ENCODE measurements at places on chromosomes 5 and 9. TPM values are rescaled to one million over a fixed set of nuclear protein-coding genes. Genes with fewer than 3 reads are reported as not detected.

GRCh38 chr9:128593039-128593438 lies 40.7 kb downstream of the SPTAN1 start:
- no peak overlapping the region for H3K27ac ChIP-seq
- H3K27me3 ChIP-seq = no peaks in the 10 kb centered on the region
- no peak overlapping the region for H3K4me3 ChIP-seq
- H3K4me1 ChIP-seq = no peaks in the 10 kb centered on the region
- DNase-seq = no peak

- H3K4me3 ChIP-seq = no peak overlapping the region
- no peak overlapping the region for H3K27ac ChIP-seq
- no peaks in the 10 kb centered on the region for H3K36me3 ChIP-seq
- no peak for DNase-seq
Observed at GRCh38 chr5:120528609-120529008, 64.5 kb downstream of the PRR16 start.

Gene IPO11
- total RNA-seq = 16.2 TPM

Gene ASS1
- not detected for total RNA-seq

GRCh38 chr9:91116211-91116610 lies 245.5 kb downstream of the AUH start:
- no peaks in the 10 kb centered on the region for H3K4me1 ChIP-seq
- H3K4me3 ChIP-seq = no peak overlapping the region
- DNase-seq = no peak
- H3K36me3 ChIP-seq = no peaks in the 10 kb centered on the region

GRCh38 chr5:165004175-165004574 lies 1498.8 kb downstream of the MAT2B start:
- DNase-seq = no peak
- no peak overlapping the region for H3K4me3 ChIP-seq
- H3K36me3 ChIP-seq = no peaks in the 10 kb centered on the region
- no peaks in the 10 kb centered on the region for H3K4me1 ChIP-seq
- no peak overlapping the region for H3K27ac ChIP-seq
- H3K27me3 ChIP-seq = no peaks in the 10 kb centered on the region

DNA sequence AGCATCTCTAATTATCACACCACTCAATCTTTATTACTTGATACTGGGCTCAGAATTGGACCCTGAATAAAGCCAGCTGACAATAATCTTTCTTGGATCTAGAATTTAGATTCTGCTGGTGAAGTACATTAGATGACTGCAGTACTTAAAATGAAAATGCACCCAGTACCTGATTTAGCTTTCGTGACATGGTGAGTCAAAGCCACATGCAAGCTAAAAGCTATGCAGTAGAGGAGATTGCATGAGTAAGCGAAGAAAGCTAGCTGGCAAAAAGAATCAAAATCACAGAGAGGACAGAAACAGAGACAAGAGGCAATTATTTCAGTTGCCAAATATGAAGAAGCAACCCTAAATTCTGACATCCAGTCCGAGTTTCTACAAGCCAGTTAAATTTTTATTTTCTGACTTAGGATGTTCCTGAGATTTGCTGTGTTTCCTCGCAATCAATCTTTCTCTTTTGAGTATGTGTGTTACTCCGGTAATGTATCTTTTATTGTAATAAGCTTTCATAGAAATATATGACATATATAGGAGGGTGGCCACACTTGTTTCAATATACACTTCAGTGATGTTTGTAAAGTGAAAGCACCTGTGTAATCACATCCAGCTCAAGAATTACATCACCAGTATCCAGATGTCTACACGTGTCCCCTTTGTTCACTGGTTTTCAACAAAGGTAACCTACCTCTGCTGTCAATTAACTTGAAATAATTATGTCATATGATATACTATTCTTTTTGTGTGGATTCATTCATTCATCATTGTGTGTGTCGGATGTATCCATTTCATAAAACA lies 101.7 kb downstream of the CDH18 start:
- H3K4me3 ChIP-seq = no peak overlapping the region
- no peaks in the 10 kb centered on the region for H3K27me3 ChIP-seq
- H3K27ac ChIP-seq = no peak overlapping the region
- H3K36me3 ChIP-seq = no peaks in the 10 kb centered on the region

DNA sequence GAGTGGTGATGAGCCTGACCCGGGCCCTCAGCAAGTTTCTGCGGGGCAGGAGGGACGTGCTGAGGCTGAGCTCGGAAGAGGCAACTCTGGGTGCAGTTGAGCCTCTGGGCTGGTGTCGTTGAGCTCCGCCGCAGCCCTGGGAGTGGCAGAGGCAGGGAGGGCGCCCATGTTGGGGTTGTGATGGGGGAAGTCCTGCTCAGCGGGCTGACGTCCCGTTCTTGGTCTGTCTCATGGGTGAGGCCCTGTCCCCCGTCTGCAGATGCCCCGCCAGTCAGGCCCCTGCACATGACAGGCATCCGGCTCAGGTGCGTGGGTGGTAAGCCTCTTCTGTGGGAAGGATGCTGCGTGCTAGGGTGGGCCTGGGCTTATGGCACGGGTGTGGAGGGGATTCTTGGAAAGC lies 64.3 kb downstream of the RXRA start:
- no peaks in the 10 kb centered on the region for H3K4me1 ChIP-seq
- DNase-seq = no peak
- no peak overlapping the region for H3K27ac ChIP-seq
- H3K36me3 ChIP-seq = no peaks in the 10 kb centered on the region

Gene DBH
- total RNA-seq = not detected

GRCh38 chr9:5186416-5187169 lies 1.2 kb upstream of the INSL6 start:
- H3K27ac ChIP-seq = no peak overlapping the region
- H3K27me3 ChIP-seq = no peaks in the 10 kb centered on the region
- no peaks in the 10 kb centered on the region for H3K4me1 ChIP-seq
- no peaks in the 10 kb centered on the region for H3K36me3 ChIP-seq
- peak; percentile 78 for DNase-seq

Gene FGF10
- not detected for total RNA-seq

- no peak overlapping the region for H3K4me3 ChIP-seq
- no peak overlapping the region for H3K27ac ChIP-seq
- H3K36me3 ChIP-seq = no peaks in the 10 kb centered on the region
- H3K27me3 ChIP-seq = no peaks in the 10 kb centered on the region
Observed at GRCh38 chr5:58764199-58764598, 181.3 kb downstream of the RAB3C start.

DNA sequence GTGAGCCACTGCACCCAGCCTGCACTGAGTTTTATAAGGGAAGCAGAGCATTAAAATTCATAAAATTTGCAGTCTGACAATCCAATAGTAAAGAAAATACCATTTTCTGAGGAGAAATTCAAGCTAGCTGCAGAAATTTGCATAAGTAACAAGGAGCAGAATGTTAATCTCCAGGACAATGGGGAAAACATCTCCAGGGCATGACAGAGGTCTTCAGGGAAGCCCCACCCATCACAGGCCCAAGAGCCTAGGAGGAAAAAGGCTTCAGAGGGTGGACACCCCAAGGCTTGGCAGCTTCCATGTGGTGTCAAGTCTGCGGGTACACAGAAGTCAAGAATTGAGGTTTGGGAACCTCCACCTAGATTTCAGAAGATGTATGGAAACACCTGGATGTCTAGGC lies 37.6 kb upstream of the MELK start:
- DNase-seq = no peak
- no peaks in the 10 kb centered on the region for H3K27me3 ChIP-seq
- no peak overlapping the region for H3K4me3 ChIP-seq
- no peaks in the 10 kb centered on the region for H3K4me1 ChIP-seq

DNA sequence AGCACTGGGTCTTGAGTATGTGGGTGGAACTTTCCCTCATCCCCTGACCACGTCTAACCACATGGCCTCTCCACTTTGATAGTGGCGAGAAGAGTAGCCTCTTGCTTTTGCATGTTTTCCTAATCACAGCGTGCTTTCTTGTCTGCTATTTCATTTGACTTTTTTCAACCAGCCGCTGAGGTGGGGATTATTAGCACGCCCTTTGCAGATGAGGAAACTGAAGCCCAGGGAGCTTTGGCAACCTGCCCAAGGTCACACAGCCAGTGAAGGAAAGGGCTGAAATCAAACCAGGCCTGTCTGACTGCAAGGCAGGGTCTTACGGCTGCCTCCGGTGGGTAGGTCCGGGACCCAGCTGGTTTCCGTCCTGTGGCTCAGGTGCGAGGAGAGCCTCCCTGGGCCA lies 106.5 kb upstream of the MSX2 start:
- no peak overlapping the region for H3K4me3 ChIP-seq
- no peaks in the 10 kb centered on the region for H3K36me3 ChIP-seq
- no peaks in the 10 kb centered on the region for H3K4me1 ChIP-seq
- no peaks in the 10 kb centered on the region for H3K27me3 ChIP-seq
- H3K27ac ChIP-seq = no peak overlapping the region
- no peak for DNase-seq

DNA sequence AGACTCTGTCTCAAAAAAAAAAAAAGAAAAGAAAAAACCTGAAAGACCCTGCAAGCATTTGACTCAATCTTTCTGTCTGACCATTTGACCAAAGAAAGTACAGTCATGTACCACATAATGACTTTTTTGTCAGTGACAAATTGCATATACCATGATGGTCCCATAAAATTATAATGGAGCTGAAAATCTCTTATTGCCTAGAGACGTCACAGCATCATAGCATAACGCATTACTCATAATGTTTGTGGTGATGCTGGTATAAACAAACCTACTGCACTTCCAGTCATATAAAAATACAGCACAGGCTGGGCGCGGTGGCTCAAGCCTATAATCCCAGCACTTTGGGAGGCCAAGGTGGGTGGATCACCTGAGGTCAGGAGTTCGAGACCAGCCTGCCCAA lies 10.5 kb downstream of the ECM2 start:
- no peaks in the 10 kb centered on the region for H3K36me3 ChIP-seq
- H3K27me3 ChIP-seq = no peaks in the 10 kb centered on the region
- no peak overlapping the region for H3K4me3 ChIP-seq

GRCh38 chr9:123686829-123687192 lies 243.1 kb downstream of the DENND1A start:
- H3K4me1 ChIP-seq = peaks cover 44% of the 10 kb centered on the region
- H3K27ac ChIP-seq = no peak overlapping the region
- H3K27me3 ChIP-seq = no peaks in the 10 kb centered on the region
- no peak overlapping the region for H3K4me3 ChIP-seq

GRCh38 chr9:106799152-106799551 lies 63.8 kb upstream of the ZNF462 start:
- no peaks in the 10 kb centered on the region for H3K27me3 ChIP-seq
- H3K36me3 ChIP-seq = no peaks in the 10 kb centered on the region
- no peak for DNase-seq
- H3K4me1 ChIP-seq = no peaks in the 10 kb centered on the region
- H3K4me3 ChIP-seq = no peak overlapping the region

Gene LHX3
- not detected for total RNA-seq

GRCh38 chr5:94361161-94361560 lies 257.2 kb downstream of the KIAA0825 start:
- no peak overlapping the region for H3K4me3 ChIP-seq
- H3K36me3 ChIP-seq = no peaks in the 10 kb centered on the region
- no peaks in the 10 kb centered on the region for H3K4me1 ChIP-seq
- DNase-seq = no peak
- no peak overlapping the region for H3K27ac ChIP-seq

Gene SLC46A2
- not detected for total RNA-seq

Gene MEF2C
- total RNA-seq = 171 TPM

GRCh38 chr5:174057206-174057605 lies 11.7 kb downstream of the NSG2 start:
- no peak overlapping the region for H3K4me3 ChIP-seq

GRCh38 chr9:127178686-127179632 lies 56.5 kb upstream of the ANGPTL2 start:
- H3K4me1 ChIP-seq = no peaks in the 10 kb centered on the region
- no peak for DNase-seq
- no peaks in the 10 kb centered on the region for H3K27me3 ChIP-seq
- no peak overlapping the region for H3K27ac ChIP-seq
- H3K36me3 ChIP-seq = no peaks in the 10 kb centered on the region
- H3K4me3 ChIP-seq = no peak overlapping the region

DNA sequence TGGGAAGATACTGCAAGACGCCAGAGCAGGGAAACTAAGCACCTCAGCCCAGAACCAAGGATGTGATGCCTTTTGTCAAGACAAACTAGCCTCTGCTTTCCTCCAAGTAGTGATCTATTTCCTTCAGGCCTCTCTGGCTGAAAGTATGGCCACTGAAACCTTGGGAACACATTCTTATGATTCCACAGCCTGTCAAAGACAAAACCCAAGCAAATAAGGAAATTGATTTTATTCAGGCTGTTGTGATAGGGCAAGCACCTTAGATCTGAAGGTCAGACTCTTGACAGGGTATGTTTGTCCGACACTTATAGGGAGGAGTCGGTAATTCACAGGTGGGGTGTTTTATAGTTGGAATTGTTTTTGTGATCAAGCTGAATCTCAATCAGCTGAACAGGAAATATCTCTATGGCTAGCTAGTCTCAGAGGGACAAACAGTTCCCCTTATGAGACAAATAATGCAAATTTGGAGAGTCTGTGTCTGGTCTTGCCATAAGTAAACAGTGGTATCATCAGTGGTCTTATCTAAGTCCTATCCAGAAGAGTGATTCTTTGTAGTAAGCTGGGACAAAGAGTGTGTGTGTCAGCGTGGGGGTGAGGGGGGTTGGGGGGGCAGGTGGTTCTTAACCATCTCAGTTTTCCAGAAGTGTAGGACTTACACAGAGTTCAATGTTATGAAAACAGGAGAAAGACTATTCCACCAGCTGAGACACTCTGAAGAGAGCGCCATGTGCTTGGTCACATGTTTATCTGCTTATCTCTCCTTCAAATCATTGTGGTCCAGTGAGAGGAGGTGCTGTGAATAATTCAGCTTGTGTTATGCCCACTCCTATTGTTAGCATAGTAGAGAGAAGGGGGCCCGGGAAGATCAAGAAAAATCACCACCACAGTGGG lies 6.7 kb upstream of the ZCCHC10 start:
- H3K27me3 ChIP-seq = no peaks in the 10 kb centered on the region
- H3K27ac ChIP-seq = no peak overlapping the region
- DNase-seq = no peak
- no peaks in the 10 kb centered on the region for H3K36me3 ChIP-seq

- peaks cover 7% of the 10 kb centered on the region for H3K36me3 ChIP-seq
- H3K4me3 ChIP-seq = peak within 1 kb of the TSS; percentile 85
- DNase-seq = peak; percentile 99
- no peaks in the 10 kb centered on the region for H3K27me3 ChIP-seq
Observed at GRCh38 chr5:139560752-139561654, at the start of gene UBE2D2. UBE2D2 (plus strand) TSS chr5:139561339; CDS start chr5:139561792, 453 bp downstream.

Gene LCN12
- total RNA-seq = not detected

- H3K36me3 ChIP-seq = peaks cover 12% of the 10 kb centered on the region
- peak overlapping the region; percentile 92 for H3K4me3 ChIP-seq
- peak; percentile 47 for DNase-seq
- peak overlapping the region; percentile 83 for H3K27ac ChIP-seq
- no peaks in the 10 kb centered on the region for H3K27me3 ChIP-seq
Observed at GRCh38 chr5:79990205-79990597, 861 bp downstream of the MTX3 start.

DNA sequence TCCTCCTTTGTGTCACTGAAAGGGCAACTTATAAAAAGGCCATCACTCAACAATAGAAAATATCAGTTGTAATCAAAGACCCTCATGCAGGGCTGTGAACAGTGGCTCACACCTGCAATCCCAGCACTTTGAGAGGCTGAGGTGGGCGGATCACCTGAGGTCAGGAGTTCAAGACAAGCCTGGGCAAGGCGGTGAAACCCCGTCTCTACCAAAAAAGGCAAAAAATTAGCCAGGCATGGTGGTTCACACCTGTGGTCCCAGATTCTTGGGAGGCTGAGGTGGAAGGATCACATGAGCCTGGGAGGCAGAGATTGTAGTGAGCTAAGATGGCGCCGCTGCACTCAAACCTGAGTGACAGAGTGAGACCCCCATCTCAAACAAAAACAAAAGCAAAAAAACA lies 24.7 kb downstream of the GLDC start:
- H3K36me3 ChIP-seq = no peaks in the 10 kb centered on the region
- DNase-seq = no peak
- H3K27ac ChIP-seq = no peak overlapping the region
- no peaks in the 10 kb centered on the region for H3K27me3 ChIP-seq
- no peak overlapping the region for H3K4me3 ChIP-seq
- H3K4me1 ChIP-seq = peaks cover 6% of the 10 kb centered on the region

Gene HIGD2A
- 146 TPM for total RNA-seq

Data from Karpas-422 (cell line).